Activated T-helper 2 cell treated with anti-CD3 and anti-CD28 coated beads, Interferon-gamma antibody, Interleukin-2, Interleukin-4, amounts not matched to agents 10 μg/mL and 5 μg/mL and 100 μg/mL, durations not matched to agents 14 hours and 24 hours and 36 hours (primary cell): ENCODE measurements at places on chromosomes 11 and 22.
A peak's percentile ranks its signal among the peaks of the same experiment; 100 is the strongest.

DNA sequence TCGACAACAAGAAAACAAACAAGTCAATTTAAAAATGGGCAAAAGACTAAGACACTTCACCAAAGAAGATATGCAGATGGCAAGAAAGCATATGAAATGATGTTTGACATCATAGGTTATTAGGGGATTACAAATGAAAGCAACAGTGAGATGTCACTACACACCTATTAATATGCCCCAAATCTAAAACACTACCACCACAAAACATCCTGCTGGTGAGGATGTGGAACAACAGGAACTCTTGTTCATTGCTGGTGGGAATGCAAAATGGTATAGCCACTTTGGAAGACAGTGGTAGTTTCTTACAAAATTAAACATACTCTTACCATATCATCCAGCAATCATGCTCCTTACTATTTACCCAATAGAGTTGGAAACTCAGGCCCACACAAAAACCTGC lies 29.0 kb downstream of the PRRG4 start:
- no peak for DNase-seq

GRCh38 chr11:102807921-102808320 lies 10.0 kb upstream of the MMP1 start:
- no peak for DNase-seq

GRCh38 chr11:22561283-22561682 lies 64.3 kb downstream of the FANCF start:
- DNase-seq, result no peak

DNA sequence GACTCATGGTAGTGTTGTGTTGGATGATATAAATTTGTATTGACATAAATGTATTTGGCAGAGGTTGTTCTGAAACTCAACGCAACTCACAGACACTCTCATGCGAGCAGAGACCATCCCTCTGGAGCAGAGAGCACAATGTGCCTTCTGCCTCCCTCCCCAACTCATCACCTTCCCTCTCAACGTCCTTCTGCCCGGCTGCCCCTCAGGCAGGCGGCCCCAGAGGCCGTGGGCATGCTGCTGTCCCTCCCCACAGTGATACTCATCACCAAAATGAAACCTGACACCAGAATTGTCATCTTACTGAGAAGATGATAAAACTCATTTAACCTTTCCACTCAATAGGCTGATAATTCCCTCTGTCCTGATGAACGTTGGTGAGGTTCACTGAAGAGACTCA lies 260.6 kb downstream of the ETS1 start:
- DNase-seq, result no peak

GRCh38 chr11:62217191-62217748 lies 8.8 kb downstream of the SCGB2A1 start:
- no peak for DNase-seq

GRCh38 chr11:18012122-18012905 lies 533 bp downstream of the SERGEF start:
- DNase-seq, result no peak

DNA sequence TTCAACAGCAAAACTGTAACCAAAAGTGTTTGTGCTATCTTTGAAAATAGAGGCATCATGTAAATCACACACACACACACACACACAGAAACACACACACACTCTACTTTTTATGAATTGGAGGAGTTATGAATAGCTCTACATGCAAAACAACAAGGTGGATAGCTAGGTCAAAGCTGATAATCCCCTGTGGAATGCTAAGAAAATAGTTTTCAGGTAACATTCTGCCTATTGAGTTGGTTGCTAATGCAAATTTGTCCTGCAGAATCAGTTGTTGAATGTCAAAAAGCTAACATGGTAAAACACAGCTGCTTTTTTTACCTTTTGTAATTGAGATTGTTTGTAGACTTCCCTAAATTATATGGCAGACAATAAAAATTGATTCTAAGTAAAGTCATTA lies 1658.4 kb upstream of the RAG2 start:
- DNase-seq, result no peak

DNA sequence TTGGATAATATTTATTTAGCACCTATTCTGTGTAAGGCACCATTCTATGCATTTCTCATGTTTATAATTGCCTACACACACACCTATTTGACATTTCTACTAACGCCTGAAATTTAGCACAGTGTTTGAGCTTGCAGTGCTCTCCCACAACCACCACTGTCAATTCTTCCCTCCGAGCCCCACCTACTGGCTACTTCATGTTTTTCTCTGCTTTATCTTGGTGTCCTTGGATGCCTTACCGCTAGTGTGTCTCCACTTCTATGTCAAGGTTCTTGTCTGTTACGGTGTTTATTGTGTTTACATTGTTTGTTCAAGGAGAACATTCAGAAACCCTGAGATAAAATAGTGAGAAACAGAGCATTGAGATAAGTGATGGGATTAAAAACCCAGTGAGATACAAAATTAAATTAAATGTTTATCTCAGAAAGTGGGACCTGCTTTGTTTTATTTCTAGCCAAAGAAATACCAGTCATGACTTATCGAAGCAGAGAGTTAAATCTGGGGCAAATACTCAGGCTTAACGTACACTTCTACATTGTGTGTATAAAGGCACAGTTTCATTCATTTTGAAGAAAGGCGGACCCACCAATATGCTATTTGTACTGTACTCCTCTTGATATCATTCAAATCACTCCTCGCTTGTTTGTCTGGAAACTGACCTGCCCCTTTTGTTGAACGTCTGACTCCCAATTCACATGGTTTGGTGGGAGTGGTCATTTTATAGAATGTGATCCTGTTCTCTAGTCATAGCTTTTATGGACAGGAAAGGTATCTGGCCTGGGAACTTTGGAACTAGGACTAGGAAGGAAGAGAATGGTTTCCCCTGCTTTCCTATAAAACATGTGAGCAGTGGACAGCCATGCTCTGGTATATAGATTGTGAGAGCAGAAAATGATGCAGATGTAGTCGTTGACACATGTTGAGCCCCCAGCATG lies 39.2 kb upstream of the SLC36A4 start:
- DNase-seq, result no peak

GRCh38 chr11:9571071-9571762 lies 2.3 kb upstream of the WEE1 start:
- no peak for DNase-seq

GRCh38 chr11:123291201-123291869 lies 96.3 kb upstream of the CLMP start:
- no peak for DNase-seq

DNA sequence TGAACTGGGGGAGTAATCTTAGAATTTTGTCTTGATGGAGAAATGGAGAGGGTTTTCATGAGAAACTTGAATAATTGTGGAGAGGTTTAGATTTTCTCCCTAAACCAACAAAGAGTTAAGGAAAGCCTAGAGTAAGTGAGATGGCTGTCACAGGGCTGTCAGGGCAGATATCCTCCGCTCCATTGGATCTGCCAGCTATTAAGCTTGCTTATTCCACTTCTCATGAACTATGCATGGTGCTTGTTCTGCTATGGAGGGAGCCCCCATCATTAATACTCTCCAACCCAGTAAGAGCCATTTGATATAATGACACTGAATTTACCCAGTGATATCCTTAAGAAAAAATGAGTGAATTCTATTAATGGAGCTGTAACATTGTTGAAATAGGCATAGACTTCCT lies 342.8 kb upstream of the MTNR1B start:
- no peak for DNase-seq

DNA sequence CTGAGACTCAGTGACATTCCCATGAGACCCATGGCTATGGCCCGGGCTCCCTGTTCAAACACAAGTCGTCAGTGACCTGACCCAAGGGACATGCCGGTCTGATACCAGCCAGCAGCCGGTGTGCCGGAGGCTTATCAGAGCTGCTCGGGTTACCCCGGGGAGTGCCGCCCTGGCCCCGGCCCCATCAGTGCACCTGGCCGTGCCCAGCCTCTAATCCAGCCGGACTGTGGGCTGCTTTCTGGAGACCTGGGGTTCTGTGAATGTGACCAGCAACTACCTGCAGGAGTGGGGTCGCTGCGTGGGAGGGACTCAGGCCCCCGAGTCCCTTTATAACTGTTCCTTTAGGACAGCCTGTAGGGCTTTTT lies 52.7 kb downstream of the LINC01488 start:
- DNase-seq, result no peak

DNA sequence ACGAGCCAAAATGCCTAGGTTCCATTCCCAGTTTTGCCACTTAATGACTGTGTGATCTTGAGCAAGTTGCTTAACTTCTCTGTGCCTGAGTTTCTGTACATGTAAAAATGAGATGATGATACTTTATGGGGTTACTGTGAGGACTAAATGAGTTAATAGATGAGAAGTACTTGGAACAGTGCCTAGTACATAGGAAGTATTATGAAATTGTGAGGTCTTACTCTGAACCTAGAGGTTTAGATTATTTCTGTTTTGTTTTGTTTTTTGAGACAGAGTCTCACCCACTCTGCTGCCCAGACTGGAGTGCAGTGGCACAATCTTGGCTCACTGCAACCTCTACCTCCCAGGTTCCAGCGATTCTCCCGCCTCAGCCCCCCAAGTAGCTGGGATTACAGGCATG lies 227.0 kb upstream of the POU2AF2 start:
- no peak for DNase-seq

DNA sequence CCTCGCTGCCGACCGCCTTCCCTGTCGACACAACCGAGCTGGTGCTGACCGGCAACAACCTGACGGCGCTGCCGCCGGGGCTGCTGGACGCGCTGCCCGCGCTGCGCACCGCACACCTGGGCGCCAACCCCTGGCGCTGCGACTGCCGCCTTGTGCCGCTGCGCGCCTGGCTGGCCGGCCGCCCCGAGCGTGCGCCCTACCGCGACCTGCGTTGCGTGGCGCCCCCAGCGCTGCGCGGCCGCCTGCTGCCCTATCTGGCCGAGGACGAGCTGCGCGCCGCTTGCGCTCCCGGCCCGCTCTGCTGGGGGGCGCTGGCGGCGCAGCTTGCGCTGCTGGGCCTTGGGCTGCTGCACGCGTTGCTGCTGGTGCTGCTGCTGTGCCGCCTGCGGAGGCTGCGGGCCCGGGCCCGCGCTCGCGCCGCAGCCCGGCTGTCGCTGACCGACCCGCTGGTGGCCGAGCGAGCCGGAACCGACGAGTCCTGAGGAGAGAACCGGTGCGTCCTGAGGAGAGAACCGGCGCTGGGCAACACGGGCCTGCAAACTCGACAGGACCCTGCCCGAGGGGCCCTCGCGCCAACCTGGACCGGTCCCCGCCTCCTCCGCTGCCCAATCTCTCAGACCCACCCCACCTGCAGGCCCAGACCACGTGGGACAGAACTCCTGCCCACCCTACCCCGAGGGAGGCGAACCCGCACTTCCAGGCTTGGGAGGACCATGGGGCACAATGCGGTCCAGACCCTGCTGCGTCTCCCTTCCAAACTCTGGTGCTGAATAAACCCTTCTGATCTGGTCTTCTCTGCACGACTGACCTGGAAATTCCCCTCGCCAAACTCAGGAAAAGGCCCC lies 866 bp downstream of the GP1BB start:
- DNase-seq, result peak; percentile 19

DNA sequence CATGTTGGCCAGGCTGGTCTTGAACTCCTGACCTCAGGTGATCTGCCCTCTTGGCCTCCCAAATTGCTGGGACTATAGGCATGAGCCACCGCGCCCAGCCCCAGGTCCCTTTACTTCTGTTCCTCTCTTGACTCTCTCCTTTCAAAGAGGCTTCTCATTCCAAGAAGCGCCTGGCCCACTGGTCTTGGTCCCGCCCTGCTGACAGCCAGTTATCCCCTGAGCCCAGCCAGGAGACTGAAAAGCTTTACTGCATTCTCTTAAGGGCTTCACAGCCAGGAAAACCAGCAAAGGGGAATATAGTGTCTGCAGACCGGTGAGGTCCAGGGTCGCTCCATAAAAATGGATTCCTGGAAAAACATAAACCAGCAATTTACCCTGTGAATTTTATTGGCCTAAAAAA lies 68.3 kb downstream of the NFAM1 start:
- DNase-seq, result no peak

- DNase-seq, result no peak
Observed at GRCh38 chr11:64035081-64035524, 628 bp upstream of the FLRT1 start.

- no peak for DNase-seq
Observed at GRCh38 chr11:84552791-84553190, 1074.4 kb downstream of the DLG2 start.

DNA sequence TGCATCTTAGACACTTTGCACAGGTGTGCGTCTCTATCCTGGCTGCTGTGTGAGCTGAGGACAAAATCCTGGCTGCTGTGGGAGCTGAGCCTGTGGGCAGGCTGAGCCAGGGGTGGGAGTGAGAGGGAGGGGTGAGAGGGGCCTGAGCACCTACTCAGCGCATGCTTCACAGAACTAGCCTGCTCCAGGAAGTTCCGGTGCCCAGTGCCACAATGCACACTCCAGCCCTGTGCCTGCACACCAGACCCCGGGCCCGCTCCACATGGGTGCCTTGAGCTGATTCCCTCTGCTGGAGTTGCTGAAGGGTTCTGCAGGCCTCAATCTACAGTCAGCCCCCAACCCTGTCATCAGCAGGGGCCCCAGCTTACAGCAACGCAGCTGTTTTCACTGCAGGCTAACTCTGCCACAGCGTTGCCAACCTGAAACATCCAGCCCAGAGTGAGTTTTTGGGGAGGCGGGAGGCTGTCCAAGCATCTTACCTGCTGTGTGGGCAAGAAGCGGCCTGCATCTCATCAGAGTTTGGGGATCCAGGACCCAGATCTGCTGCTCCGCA lies 1377.9 kb downstream of the TBC1D22A start:
- DNase-seq, result no peak

GRCh38 chr11:5691964-5692361 lies 2.4 kb downstream of the TRIM22 start:
- DNase-seq, result no peak

DNA sequence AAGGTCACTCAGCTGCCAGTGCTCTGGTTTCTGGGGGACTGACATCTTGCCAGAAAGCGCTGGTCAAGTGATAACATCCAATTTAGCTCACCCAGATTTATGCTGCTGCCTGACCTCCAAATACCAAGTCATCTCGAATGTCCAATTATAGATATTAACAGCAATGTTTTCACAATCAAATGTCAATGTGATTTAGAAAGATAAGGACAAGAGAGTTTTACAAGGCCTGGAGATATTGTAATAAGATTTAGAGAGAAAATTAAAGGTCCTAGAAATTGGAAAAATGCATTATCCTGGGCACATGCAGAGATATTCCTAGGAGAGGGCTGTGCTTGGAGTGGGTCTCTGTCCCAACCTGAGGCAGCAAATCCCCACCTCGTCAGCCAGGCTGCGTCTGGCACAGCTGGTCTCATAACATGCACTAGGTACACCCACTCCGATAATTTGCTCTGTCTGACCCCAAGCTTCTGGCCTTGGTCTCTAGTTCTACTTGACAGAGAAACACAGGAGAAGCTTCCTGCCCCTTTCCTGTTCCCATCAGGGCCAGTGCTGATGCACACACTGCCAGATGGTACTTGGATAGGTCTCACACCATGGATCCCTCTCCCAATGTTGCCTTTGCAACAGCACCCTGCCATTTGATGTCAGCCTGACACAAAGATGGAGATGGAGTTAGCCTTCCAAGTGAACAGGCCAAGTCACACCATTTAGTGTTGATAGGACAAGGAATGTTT lies 28.6 kb downstream of the USH1C start:
- no peak for DNase-seq

GRCh38 chr11:11239959-11240358 lies 113.1 kb downstream of the CSNK2A3 start:
- no peak for DNase-seq

- DNase-seq, result no peak
Observed at GRCh38 chr11:117431436-117431835, 103.8 kb downstream of the CEP164 start.
